Small intestine (tissue), 16 donors: ENCODE measurements at places on chromosomes 5 and 9. TPM values are rescaled to one million over a fixed set of nuclear protein-coding genes. Genes with fewer than 3 reads are reported as not detected.

DNA sequence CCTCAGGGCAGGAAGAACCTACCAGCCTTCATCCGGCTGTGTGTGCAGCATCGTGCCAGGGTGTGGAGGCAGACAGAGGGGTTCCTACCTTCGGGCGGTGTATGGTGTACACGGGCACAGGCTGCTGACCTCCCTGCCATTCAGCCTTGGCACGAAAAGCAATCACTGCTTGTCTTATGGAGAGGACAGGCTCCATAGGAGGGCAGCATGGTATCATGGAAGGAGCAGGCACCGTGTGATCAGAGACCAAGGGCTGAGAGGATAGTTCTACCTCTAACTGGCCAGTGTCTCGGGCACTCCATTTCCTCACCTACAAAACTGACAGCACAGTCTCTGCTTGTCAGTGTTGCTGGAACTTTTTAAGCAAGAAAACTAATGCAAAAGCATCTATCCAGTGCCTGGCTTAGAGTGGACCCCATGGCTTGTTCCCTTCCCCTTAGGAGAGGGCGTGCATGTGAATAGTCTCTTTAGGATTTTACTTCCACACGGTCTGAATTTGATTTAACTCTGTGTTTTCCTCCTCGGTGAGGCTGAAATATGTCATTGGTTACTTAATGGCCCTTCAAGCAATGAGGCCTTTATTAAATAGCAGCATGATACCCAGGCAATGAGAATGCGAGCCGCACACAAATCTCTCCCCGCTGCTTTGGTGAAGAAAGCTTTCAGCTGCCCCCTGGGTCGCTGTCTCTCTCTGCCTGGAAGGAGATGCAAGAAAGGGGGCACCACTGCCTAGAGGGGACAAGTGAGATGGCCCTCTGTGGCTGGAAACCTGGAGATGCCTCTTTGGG, 22.2 kb downstream of the TTLL11 start:
- DNase-seq = no peak

GRCh38 chr9:34332076-34332964, 3.0 kb downstream of the NUDT2 start:
- peak; percentile 71 for DNase-seq

GRCh38 chr5:136070486-136071285, 41.9 kb downstream of the TGFBI start:
- DNase-seq = no peak

DNA sequence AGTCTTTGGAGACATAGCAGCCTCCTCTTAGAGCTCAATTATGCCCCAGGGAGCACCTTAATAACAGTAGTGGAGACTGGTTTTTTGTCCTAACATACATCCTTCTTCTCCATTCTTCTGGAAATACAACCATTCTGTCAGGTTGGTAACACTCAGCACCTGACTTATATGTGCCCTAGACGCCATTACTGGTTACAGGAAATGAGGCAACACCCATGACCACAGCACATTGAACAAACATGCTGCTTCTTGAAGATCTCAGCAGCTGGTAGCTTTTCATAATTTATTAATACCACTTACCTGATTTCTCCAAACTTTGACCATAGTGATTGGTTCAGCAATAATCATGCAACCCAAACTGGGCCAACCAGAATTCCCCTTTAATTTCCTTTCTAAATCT, 25.1 kb upstream of the TRPM3 start:
- DNase-seq = no peak

DNA sequence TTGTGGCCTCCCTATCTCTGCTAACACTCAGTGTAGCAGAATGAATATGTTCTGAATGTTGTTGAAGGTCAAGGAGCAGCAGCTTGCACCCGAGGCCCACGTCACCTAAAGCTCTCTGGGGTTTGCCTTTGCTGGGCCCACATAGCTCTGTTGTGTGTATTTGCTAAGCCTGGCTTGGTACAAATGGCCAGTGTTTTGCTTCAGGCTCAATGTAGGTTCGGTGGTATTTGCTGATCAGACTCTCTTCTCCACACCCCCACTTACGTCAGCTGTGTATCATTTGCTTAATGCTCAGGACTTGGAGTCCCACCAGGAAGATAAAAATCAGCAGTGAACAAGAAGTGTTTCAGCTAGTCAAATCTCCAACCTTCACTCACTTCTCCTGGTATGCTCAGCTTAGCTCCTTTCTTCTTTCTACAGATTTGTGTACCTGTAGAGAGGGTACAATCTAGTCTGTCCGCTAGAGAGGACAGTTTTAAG, 4.8 kb upstream of the RFESD start:
- peak; percentile 53 for DNase-seq

GRCh38 chr9:98215271-98215670, 22.8 kb upstream of the CORO2A start:
- DNase-seq = no peak

DNA sequence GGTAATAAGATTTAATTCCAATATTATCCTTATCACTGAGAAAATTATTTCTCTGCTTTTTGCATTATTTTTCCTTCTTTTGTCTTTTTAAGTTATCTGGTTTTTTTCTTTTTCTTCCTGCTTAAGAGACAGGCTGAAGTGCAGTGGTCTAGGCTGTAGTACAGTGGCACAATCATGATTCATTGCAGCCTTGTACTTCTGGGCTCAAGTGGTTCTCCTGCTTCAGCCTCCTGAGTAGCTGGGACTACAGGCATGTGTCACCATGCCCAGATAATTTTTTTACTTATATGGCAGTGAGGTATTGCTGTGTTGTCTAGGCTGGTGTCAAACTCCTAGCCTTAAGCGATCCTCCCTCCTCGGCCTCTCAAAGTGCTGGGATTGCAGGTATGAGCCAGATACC, 93.9 kb downstream of the SLC44A1 start:
- DNase-seq = no peak

DNA sequence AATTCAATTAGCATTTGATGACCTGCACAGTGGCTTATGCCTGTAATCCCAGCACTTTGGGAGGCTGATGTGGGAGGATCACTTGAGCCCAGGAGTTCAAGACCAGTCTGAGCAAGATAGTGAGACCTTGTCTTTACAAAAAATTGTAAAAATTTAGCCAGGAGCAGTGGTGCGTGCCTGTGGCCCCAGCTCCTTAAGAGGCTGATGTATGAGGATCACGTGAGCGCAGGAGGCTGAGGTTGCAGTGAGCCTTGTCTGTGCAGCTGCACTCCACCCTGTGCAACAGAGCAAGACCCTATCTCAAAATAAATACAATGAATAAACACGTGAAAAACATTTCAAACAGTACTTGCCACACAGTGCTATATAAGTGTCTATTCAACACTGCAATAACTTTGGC, 4.2 kb downstream of the ABCA1 start:
- DNase-seq = no peak

- no peak for DNase-seq
These were observed 41.3 kb upstream of the SV2C start for GRCh38 chr5:76041863-76042262.

GRCh38 chr5:122054266-122054665, 23.8 kb downstream of the LOX start:
- DNase-seq = no peak

DNA sequence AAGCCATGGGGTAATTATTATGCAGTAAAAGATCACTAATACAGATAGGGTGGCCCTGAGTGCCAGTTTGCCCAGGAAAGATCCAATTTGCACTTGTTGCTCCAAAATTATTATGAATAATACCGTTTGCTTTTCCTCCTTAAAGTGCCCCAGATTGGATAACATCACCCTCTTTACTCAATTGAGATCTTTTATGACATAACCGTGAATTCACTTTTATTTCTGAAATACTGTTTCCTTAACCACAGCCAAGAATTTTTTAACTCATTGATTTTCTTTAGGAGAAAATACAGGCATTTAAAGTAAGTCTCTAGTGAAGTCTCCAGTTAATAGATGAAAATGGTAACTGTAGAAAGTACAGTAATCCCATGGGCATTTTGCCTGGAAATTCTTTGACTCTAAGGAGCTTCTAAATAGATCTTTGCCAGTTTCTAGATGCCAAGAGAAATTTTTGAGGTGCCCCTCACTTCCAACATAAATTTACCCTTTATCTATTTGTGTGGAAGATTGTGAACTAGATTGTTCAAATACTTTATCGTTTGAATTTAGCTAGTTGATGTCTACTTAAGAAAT, 99.2 kb downstream of the UHRF2 start:
- no peak for DNase-seq

- no peak for DNase-seq
These were observed 72.6 kb downstream of the MYO10 start for GRCh38 chr5:16863469-16863946.

- DNase-seq = peak; percentile 93
These were observed 53.4 kb downstream of the SLC22A5 start for GRCh38 chr5:132422720-132423437.

Gene TUSC1
- 13.4 TPM for polyA plus RNA-seq

Gene CDX1
- 238 TPM for polyA plus RNA-seq

Gene MARVELD2
- 11.7 TPM for polyA plus RNA-seq

Gene IRF1
- 80.5 TPM for polyA plus RNA-seq

Gene TYRP1
- 0.10 TPM for polyA plus RNA-seq

Gene NRG2
- 0.55 TPM for polyA plus RNA-seq

Gene OSMR
- polyA plus RNA-seq = 2.9 TPM

Gene GRXCR2
- polyA plus RNA-seq = not detected

Gene SRP19
- polyA plus RNA-seq = 56.3 TPM
